ENCODE measurements at places on chromosomes 11 and 22. TPM values are rescaled to one million over a fixed set of nuclear protein-coding genes. Genes with fewer than 3 reads are reported as not detected.

- DNase-seq: no peak
Measured at GRCh38 chr11:64765851-64766665, 6.3 kb upstream of the PYGM start.

DNA sequence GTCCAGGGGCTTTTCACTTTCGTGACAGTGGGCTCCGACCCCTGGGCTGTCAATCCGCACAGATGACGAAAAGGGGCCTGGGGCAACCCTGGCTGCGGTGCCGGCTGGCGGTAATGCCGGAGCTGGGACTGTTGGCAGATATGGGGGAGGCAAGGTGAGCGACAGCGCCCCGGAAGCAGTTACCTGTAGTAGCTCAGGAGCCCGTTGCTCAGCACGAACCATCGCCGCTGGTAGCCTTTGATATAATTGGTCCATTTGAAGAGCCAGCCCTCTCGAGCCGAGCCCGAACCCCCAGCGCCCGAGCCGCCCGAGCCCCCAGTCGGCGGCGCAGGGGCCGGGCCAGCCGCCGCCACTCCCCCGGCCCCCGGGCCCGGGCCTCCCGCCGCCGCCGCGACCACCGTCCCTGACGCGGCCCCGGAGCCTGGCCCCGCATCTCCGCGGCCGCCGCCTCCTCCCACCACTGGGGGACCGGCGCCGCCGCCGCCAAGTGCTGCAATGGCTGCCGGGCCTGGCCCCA is 396 bp downstream of the OSBP start:
- peak; percentile 64 for DNase-seq

DNA sequence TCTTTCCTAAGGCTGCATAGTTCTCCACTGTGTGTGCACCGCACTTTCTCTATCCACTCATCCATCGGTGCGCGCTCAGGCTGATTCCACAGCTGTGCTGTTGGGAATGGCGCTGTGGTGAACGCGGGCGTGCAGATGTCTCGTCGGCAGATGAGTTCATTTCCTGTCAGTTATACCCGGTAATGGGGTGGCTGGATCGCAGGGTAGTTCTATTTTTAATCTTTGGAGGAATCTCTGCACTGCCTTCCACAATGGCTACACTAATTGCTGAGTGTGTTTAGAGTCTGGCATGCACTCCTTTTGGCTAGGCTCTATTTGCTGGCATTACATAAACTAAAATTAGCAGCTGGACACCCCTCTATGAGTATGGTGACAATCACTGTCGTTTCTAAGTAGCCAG is 27.9 kb upstream of the KRTAP5-7 start:
- no peak for DNase-seq

DNA sequence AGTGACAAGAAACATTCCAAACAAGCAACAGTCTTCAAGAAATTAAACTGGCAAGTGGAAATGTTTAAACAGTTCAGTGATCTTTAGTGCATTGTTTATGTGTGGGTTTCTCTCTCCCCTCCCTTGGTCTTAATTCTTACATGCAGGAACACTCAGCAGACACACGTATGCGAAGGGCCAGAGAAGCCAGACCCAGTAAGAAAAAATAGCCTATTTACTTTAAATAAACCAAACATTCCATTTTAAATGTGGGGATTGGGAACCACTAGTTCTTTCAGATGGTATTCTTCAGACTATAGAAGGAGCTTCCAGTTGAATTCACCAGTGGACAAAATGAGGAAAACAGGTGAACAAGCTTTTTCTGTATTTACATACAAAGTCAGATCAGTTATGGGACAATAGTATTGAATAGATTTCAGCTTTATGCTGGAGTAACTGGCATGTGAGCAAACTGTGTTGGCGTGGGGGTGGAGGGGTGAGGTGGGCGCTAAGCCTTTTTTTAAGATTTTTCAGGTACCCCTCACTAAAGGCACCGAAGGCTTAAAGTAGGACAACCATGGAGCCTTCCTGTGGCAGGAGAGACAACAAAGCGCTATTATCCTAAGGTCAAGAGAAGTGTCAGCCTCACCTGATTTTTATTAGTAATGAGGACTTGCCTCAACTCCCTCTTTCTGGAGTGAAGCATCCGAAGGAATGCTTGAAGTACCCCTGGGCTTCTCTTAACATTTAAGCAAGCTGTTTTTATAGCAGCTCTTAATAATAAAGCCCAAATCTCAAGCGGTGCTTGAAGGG is 6.0 kb downstream of the MALAT1 start:
- DNase-seq: no peak

Gene TRIM49
- not detected for total RNA-seq

DNA sequence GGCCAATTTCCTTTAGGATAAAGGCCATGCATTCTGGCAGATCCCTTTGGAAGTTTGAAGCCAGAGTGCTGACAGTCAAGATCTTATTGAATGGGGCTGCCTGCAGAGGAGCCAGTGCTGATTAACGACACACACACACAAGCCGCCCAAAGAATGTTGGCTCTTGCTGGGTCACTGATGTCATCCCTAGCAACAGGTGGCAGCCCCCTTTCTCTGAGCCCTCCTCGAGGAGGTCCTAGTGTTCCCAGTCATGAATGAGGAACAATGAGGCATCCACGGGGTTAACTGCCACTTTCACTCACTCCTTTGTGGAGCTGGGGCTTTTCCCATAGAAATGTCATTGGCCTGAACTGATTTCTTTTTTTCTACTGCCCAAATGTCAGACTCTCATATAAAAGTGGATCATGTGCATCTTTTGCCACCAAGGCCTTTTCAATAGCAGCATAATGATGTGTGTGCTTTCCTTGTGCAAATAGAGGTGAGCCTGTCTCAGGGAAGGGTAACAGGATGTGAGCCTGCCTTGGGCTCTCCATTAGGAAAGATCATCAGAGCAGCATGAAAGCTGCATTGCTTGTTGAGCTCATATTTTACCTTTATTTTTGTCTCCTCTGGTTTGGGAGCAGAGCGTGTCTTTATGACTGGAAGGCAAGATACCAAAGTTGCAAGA is 301.8 kb upstream of the MTNR1B start:
- no peak for DNase-seq

DNA sequence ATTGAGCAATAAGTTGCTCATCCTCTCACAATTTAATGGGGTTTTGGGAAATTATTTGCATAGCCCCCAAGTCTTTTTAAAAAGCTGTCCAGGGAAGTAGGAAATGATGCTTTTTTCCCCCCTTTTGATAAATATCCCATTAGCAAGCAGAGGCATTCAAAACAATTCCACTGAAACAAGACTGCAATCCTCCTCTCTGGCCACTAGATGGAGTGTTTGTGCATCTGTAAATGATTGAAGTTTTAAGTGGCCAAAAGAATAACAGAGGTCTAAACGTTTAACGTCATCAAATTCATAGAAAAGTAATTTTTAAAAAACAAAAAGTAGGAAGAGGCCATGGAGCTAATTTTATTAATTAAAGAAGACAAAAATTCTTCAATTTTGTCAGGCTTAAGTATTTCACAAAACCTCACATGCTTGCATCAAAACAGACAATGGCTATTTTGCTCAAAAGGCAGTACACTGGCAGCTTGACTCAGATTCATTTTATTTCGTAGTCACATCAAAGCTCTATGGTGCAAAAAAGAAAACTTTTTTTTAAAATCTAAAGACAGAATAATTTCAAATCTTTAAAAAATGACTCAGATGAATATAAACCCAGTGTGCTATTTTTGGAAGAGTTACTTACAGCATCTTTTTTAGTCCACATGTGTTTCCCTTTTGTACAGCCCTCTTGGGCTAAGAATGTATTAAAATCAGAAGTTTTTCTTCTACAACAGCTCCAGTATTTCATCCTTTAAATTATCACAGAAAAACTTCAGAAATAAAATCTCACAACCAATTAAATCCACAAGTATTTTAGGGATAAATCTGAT is 17.8 kb downstream of the CHORDC1 start:
- DNase-seq: no peak

- DNase-seq: no peak
Measured at GRCh38 chr22:33639588-33640254, 280.6 kb downstream of the LARGE1 start.
